ENCODE measurements at places on chromosomes 3 and 15. TPM values are rescaled to one million over a fixed set of nuclear protein-coding genes. Genes with fewer than 3 reads are reported as not detected.

MTHFS gene
- 13.2 TPM for total RNA-seq

ITGB5 gene
- 2.5 TPM for total RNA-seq

B2M gene
- 6,121 TPM for total RNA-seq

C3orf33 gene
- total RNA-seq: 2.3 TPM

CEP19 gene
- total RNA-seq: 8.5 TPM

GPR62 gene
- total RNA-seq: not detected

SEC11A gene
- 68.9 TPM for total RNA-seq

DUOXA2 gene
- not detected for total RNA-seq

ARIH2 gene
- 146 TPM for total RNA-seq

PRR23A gene
- not detected for total RNA-seq

DNA sequence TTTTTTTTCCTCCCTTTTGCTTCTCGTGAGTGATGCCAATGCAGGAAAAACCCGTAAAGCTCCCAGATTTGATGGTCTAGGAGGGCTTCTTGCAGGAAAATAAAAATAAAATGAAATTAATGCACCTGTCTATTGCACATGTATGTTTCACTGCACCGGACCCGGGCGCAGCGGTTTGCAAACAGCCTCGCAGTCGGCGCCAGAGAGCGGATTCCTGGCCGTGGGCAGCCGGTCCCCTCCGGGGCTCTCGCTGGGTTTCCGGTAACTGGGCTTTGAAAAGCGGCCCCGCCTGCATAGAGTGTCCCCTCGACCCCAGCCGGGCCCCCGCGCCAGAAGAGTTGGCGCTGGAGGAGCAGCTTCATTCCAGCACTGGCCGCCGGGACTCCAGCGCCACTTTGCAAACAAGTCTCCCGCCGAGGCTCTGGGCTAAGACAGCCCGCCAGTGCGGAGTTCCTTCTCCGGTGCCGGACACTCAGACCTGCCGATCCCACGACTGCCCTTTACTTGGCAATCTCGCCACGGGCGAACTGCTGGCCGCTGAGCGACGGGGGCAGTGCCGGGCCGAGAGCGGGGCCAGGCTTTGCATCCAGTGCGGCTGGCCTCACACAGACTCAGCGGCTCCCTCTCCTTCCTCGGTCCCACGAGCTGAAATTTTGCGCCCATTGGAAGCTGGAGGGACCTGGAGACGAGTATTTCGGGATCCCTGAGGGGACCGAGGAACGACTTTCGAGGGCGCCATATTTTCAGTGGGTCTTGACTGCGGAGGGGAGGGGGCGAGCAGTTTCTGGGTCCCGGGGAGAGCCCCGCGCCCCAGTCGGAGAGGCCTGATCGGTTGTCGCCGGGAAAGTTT is 225.9 kb upstream of the C2CD4B start:
- DNase-seq: peak; percentile 1

- no peak for DNase-seq
Observed at GRCh38 chr3:119293105-119293870, 895 bp upstream of the ARHGAP31 start.

DNA sequence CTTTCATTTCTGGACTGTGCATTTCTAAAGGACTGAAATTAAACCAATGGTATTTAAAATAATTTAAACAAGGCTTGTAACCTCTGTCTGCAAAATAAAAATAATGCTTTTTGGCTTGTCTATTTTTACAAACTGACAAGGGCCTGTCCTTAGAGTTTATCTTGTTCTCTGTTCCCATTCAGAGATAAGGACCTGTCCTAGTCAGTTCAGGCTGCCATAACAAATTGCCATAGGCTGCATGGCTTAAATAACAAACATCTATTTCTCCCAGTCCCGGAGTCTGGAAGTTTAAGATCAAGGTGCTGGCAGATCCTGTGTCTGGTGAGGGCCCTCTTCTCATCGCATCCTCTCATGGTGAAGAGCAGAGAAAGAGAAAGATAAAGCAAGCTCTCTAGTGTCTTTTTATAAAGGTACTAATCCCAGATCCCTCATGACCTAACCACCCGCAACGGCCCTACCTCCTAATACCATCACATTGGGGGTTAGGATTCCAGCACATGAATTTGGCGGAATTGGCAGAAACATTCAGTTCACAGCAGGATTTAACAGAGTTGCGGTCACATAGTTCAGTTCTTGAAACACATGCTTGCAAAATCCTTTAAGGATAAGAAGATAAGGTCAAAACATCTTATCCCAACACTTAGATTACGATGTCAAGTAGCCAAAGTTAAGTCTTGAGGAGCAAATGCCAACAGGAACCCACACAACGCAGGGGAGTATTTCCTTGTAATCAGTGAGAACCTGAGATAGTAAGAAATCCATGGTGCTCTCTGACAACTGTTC is 17.8 kb downstream of the KBTBD8 start:
- DNase-seq: no peak

DNA sequence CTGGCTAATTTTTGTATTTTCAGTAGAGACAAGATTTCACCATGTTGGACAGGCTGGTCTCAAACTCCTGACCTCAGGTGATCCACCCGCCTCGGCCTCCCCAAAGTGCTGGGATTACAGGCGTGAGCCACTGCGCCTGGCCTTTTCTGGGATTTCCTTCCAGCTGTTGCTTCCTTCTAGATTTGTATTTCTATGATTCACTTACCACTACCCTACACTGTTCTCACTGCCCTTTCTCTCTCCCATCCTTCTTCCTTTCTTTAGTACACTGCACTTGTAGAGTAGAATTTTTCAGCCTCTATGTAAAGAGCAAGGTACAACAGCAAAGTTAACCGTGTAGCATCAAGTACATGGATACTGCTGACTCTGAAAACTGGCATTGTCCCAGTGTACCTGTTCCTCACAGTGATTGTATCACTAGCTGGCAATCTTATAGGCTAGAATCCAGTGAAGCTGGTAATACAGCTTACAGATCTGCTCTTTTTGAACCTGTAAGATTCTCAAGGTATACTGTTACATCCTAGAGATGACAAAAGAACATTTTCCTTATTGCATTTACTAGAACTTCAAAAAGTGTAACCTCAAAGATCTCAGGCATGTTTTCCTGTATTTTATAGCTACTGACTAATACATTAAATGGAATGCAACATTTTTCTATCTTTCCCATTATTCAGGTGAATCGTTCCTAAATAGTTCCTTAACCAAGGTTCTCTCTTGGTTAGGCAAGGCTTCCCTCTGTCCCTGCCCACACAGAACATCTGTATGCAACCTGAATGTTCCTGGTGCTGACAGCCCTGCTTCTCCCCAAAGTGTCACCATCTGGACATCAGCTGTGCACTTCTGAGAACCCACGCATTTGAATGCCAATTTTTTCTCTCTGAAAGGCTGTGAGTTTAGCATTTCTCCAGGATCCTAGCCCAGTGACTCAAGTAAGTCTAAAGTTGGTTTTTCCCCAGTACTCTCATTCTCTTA is 74.1 kb upstream of the RAP2B start:
- DNase-seq: no peak

DNA sequence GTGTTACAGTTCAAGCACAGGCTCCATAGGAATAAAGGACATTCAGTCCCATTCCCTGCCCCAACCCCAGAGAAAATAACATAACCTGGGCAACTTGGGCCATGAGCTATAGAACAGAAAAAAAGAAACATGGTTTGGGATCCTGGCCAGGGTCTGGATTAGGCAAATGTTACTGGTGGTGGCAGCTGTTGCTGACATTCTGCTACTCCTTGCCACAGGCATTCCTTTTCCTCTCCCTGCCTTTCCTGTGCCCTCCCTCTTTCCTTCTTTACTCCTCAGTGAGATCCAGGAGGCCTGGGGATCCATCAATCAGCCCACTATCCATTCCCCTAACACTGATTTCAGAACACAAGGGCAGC is 129.1 kb downstream of the NTRK3 start:
- no peak for DNase-seq

DNA sequence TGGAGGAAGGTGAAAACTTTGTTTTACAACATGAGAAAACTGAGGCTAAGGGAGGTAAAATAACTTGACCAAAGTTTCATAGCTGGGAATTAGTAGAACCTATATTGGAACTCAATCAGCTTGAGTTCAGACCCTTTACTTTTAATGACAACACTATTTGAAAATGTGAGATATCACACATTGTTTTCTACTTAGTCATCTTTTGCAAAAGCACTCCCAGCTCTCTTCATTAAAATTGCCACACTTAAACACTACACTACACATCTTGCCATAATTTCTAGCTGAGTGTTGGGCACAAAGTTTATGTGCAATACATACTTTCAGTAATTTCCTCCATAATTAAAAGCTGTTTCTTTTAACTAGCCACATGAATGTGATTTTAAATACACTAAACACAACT is 230.4 kb upstream of the DCBLD2 start:
- DNase-seq: no peak

GRCh38 chr15:38750786-38751185 is 186.2 kb upstream of the RASGRP1 start:
- no peak for DNase-seq

GRCh38 chr3:23909341-23909740 is 7.4 kb downstream of the NKIRAS1 start:
- DNase-seq: no peak

DNA sequence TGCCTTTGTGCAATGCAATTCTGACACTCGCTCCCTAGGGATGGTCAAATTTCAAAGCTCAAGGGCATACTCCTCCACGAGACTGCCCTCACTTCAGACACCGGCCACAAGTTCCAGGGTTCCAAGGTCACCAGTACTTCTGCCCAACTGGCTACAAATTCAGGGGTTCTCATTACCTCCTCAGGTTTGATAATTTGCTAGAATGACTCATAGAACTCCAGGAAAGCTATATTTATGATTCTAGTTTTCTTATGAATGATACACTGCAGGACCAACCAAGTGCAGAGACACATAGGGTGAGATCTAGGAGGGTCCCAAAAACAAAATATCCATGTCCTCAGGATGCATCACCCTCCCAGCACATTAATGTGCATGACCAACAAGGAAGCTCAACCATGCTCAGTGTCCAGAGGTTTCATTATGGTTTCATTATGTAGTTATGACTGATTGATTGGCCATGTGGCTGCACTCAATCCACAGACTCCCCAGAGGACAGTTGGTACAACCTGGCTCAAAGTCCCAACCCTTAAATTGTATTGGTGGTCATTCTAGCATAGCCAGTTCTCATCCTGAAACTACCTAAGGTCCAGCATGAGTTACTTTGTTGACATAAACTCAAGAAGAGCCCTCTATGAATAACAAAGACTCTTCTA is 170.4 kb upstream of the LRRN1 start:
- no peak for DNase-seq

- DNase-seq: no peak
Observed at GRCh38 chr3:124981472-124981871, 46.9 kb upstream of the MUC13 start.

DNA sequence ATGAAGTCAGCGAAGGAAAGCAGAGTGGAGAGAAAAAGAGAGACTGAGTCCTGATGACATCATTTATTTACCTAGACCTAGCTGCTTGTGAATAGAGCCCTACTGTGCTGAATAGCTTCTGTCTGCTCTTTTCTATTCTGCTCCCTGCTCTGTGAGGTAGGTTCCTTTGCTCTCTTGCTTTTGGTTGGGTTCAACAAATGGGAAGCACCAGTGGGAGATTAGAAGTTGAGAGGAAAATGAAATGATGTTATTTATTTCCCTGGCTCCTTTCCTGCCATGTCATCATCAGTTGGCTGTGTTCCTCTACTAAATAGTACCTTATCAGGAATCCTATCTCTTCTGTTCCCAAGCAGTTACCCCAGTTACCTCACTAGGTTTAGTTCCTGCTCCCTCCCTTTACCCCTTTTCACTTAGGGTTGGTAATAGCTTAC is 23.5 kb downstream of the DTWD1 start:
- no peak for DNase-seq

DNA sequence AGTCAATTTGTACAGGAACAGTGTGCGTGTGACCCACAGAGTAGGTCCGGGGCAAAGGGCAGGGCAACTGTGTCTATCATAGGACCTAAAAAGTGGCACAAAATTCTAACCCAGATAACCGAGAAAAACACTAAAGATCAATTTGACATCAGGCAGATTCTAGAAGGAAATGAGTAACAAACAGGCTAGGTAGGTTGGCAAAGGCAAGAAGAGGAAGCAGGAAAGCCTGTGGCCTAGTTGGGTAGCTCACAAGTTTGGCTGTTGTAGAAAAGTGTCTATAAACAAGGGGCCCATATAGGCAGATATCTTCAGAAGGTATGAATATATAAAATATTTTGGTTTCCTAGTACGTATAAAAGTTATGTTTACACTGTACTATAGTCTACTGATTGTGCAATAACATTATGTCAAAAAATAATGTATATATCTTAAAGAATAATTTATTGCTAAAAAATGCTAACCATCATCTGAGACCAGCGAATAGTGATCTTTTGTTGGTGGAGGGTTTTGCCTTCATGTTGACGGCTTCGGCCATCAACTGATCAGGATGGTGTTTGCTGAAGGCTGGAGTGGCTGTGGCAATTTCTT is 13.3 kb upstream of the OR5K1 start:
- no peak for DNase-seq

- DNase-seq: no peak
Observed at GRCh38 chr3:142724682-142725356, 985 bp downstream of the TRPC1 start.

GRCh38 chr3:32278714-32279113 is 40.2 kb downstream of the CMTM8 start:
- DNase-seq: no peak

- no peak for DNase-seq
Observed at GRCh38 chr3:78993375-78993774, 774.4 kb downstream of the ROBO1 start.

DNA sequence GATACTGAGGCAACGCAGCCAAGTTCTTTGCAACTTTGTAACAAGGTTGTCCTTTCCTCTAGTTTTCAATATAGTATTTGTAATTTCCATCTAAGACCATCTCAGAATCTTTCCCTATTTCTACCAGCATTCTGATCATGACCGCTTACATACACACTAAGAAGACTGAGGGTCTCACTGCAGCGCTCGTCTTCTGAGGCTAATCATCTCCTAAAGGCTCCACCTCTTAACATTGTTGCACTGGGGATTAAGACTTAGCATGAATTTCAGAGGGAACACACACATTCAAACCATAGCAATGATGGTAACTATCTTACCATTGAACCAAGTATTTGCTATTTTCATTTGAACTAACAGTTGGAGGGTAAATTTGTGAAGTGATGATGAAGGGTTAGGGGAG is 463.3 kb upstream of the CCDC54 start:
- DNase-seq: no peak
